ENCODE measurements at places on chromosomes 6 and 20.

GRCh38 chr6:10429638-10430427 lies 15.0 kb upstream of the TFAP2A start:
- DNase-seq: peak; percentile 58

GRCh38 chr20:38126146-38126921 lies 38.7 kb downstream of the TGM2 start:
- no peak for DNase-seq

GRCh38 chr6:110800196-110800838 lies 15.0 kb downstream of the CDK19 start:
- no peak for DNase-seq

DNA sequence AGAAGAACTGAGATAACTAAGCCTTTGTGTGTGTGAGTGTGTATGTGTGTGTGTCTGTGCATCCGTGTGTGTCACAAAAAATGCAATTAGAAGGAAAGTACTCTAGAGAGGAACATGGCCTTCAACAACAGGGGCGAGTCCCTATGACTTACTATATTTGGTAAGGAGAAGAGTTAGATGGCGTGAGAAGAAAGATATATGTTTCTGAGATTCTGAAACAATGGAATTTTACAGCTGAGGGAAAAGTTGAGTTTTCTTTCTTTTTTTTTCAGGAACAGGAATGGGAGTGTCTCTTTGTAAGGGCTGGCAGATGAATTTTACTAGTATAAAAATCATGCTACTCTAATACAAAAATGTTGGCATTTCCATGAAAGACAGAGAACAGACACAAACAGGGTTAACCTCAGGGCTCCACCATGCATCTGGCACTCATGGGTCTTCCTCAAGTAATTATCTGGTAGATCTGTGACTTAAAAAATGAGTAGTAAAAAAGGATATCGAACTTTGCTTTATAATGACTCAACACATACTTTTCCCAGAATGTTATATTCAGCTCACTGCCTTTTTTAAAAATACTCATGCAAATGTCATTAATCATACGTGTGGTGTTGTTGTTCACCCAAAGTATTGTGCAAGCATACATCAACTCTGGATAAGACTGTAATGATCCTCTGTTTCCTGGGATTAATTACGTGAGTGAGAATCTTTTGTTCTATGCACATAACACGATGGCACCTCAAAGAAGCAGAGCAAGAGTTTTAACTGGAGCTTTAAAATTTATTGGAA lies 12.8 kb upstream of the SASH1 start:
- peak; percentile 86 for DNase-seq

DNA sequence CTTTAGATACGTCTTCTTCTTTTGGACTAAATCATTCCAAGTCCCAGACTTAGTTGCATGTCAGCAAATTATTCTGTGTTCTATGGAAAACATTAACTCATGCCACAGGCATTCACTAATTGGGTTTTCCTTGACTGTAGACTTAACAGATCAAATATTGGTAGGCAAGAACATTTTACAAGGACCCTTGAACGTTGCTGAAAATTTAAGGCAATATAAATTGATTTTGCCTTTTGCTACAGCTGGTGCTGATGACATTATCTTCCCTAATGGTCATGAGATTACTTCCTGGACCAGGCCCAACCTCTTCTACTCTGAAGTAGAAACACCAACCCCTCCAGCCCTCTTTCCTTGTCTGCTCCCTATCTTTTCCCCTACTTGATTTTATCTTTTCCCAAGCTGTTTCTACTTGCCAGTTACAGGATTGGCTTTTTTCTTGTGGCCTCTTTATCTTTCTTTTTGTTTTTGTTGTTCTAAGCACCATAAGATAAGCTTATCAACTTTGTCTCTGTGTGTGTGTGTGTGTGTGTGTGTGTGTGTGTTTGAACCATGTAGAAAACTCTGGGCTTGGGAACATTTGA lies 514.0 kb upstream of the SOX4 start:
- DNase-seq: peak; percentile 79

- DNase-seq: no peak
These were observed 4.3 kb downstream of the MEI4 start for GRCh38 chr6:77656999-77657764.

DNA sequence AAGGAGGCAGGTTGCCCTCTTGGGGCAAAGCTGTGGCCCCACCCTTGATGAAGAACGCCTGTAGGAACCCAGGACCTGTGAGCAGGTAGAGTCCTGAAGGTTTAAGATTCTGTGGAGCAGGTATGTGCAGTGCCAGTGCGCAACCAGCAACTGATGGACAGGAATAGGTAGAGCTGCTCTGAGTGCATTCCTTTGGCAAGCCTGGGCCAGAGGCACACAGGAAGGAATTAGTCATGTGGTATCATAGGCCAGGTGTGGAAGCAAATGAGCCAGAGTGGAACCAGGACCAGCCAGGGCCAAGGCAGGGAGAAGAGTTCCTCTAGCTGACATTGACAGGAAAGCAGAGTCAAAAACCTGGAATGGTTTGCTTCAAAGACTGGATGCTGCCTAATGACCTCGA lies 1.4 kb upstream of the KHDC1 start:
- DNase-seq: no peak

GRCh38 chr6:13865141-13865540 lies 50.8 kb upstream of the MCUR1 start:
- no peak for DNase-seq

GRCh38 chr6:165047952-165048351 lies 261.5 kb downstream of the C6orf118 start:
- DNase-seq: no peak

- peak; percentile 19 for DNase-seq
These were observed 191.2 kb upstream of the PREP start for GRCh38 chr6:105593805-105594671.

DNA sequence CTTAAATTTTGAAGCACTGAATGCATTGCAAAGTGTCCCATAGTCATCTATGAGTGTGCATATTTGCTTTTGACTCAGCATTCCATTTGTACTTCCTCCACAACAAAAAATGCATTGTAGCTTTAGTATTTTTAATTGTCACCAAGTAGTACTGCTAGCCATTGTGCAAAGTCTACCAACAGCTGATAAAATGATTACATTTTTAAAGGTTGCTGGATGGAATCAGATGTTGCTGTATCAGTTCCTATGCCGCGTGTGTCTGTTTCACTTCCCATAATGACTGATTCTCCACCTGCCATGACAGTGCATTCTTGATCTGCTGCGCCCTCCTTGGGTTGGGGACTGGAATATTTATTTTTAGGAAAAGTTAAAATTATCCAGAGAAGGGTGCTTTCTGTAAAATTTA lies 41.2 kb downstream of the SLX4IP start:
- no peak for DNase-seq

- no peak for DNase-seq
These were observed 14.8 kb upstream of the HLA-DRB1 start for GRCh38 chr6:32604434-32604877.

- peak; percentile 30 for DNase-seq
These were observed 46.7 kb downstream of the TIAM2 start for GRCh38 chr6:155041741-155042279.

DNA sequence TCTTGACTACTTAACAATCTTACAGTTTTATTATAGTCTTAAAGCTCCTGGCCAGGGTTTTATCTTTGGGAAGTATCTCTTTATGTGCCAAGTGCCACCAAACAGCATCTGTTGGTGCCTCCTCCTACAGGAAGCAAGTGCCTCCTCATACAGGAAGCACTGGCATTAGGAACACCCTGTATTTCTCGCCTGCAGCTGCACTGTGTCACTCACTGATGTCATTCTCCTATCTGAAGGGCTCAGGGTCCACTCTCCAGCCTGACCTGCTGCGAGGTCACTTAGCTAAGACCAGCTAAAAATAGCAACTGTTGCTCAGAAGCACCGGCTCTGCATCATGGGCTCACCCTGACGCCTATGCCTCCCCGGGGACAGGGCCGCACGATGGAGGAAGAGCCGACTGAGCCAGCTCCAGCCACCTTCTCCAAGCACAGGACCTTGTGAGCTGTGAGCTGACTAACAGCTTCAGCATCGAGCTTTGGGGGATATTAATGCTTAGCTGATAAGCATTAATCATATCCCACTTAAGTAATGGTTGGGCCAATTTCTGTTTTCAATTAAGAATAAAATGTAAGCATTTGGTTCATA lies 66.3 kb upstream of the CD93 start:
- DNase-seq: peak; percentile 72

- DNase-seq: no peak
These were observed 50.8 kb upstream of the BACH2 start for GRCh38 chr6:90347411-90347851.

DNA sequence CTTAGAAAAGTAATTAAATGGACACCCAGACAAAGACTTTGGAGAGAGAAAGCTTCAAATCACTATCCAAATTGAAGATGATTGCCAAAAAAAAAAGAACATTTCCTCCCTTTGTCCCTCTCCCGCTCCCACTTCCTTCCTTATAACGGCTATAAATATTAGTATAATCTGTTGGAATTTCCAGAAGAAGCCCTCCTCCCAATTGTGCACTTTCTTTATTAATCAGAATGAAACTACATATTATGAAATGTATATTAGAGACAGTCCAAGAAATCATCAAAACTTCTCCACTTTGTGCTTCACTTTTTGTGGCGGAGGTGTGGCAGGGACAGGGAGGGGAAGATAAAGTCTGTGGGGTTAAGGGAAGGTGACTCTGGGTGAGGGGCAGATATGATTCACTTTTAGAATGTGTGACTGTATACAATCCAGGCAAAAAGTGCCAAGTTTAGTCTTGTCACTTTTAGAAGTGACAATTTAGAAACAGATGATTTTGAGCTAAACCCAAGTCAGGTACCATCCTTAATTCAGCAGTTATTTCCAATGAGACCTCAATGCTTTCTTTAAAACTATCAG lies 195.0 kb upstream of the MARCKS start:
- DNase-seq: no peak
